Skeletal muscle tissue (tissue), 5 donors: ENCODE measurements at places on chromosomes 1 and 21. TPM values are rescaled to one million over a fixed set of nuclear protein-coding genes. Genes with fewer than 3 reads are reported as not detected.

S100A5 gene
- not detected for total RNA-seq

COL11A1 gene
- 85.6 TPM for total RNA-seq

RHCE gene
- 0.52 TPM for total RNA-seq

ATF3 gene
- 4.7 TPM for total RNA-seq

TRIM67 gene
- total RNA-seq = under 0.01 TPM

CLDN17 gene
- not detected for total RNA-seq

VWA5B1 gene
- total RNA-seq = 0.52 TPM

PDC gene
- not detected for total RNA-seq

CLIC6 gene
- total RNA-seq = under 0.01 TPM

ADAMTS5 gene
- total RNA-seq = 15.7 TPM

GPR153 gene
- 4.7 TPM for total RNA-seq

IFNLR1 gene
- not detected for total RNA-seq

CLCA2 gene
- not detected for total RNA-seq

RCAN1 gene
- 33.4 TPM for total RNA-seq

SEMA6C gene
- 15.7 TPM for total RNA-seq

ZNF683 gene
- total RNA-seq = not detected

OR2T2 gene
- total RNA-seq = not detected

HSD11B1 gene
- not detected for total RNA-seq

MPL gene
- total RNA-seq = not detected

PRAMEF7 gene
- total RNA-seq = not detected

HSD3B2 gene
- not detected for total RNA-seq

TMEM39B gene
- 3.7 TPM for total RNA-seq

AUNIP gene
- 1.6 TPM for total RNA-seq

LCE1C gene
- not detected for total RNA-seq

G0S2 gene
- 78.8 TPM for total RNA-seq

CA6 gene
- not detected for total RNA-seq

MTMR11 gene
- total RNA-seq = 6.8 TPM

FHAD1 gene
- total RNA-seq = 2.1 TPM

BOLA1 gene
- 6.3 TPM for total RNA-seq

NT5C1A gene
- 11.0 TPM for total RNA-seq

HMGCS2 gene
- total RNA-seq = 2.1 TPM

TINAGL1 gene
- 17.2 TPM for total RNA-seq

GUCA2A gene
- not detected for total RNA-seq

HES5 gene
- 1.6 TPM for total RNA-seq

IFT25 gene
- 13.6 TPM for total RNA-seq

TBX19 gene
- total RNA-seq = 1.0 TPM

TTF2 gene
- 3.7 TPM for total RNA-seq

SYCP1 gene
- not detected for total RNA-seq

STIL gene
- 4.7 TPM for total RNA-seq

CRYAA gene
- total RNA-seq = not detected

BGLAP gene
- total RNA-seq = 1.0 TPM

GORAB gene
- 9.4 TPM for total RNA-seq

GPR25 gene
- not detected for total RNA-seq

CYP4A22 gene
- total RNA-seq = not detected

ESPN gene
- 0.52 TPM for total RNA-seq

DRAXIN gene
- not detected for total RNA-seq

CLDN19 gene
- total RNA-seq = 1.6 TPM

SEC16B gene
- 5.7 TPM for total RNA-seq

TRABD2B gene
- 0.52 TPM for total RNA-seq

PDZK1 gene
- under 0.01 TPM for total RNA-seq
